ENCODE measurements at places on chromosomes 11 and 22. TPM values are rescaled to one million over a fixed set of nuclear protein-coding genes. Genes with fewer than 3 reads are reported as not detected.

Gene CDON
- 2.6 TPM for total RNA-seq

Gene SPA17
- total RNA-seq: 8.5 TPM

Gene PYGM
- 0.31 TPM for total RNA-seq

Gene ST14
- total RNA-seq: 160 TPM

Gene CYTH4
- 2.9 TPM for total RNA-seq

Gene MMP13
- not detected for total RNA-seq

Gene MFRP
- total RNA-seq: not detected

Gene PRR33
- not detected for total RNA-seq

Gene OR2AT4
- not detected for total RNA-seq

Gene DLAT
- total RNA-seq: 42.3 TPM

Gene CST6
- total RNA-seq: 15.3 TPM

Gene IL10RA
- 2.2 TPM for total RNA-seq

Gene C11orf21
- not detected for total RNA-seq

Gene APOL4
- 0.45 TPM for total RNA-seq

Gene PGA4
- not detected for total RNA-seq

Gene MYO18B
- total RNA-seq: 2.5 TPM

Gene CRYBB3
- total RNA-seq: not detected

Gene ARFIP2
- total RNA-seq: 57.8 TPM

Gene HEPHL1
- total RNA-seq: under 0.01 TPM

Gene FGF4
- total RNA-seq: not detected

Gene MED15
- total RNA-seq: 31.6 TPM

Gene MAPK8IP2
- 1.3 TPM for total RNA-seq

Gene A4GALT
- total RNA-seq: 14.3 TPM

Gene OR52I2
- not detected for total RNA-seq

Gene LUZP2
- total RNA-seq: 0.23 TPM

Gene GGTLC3
- not detected for total RNA-seq

Gene APOBEC3C
- 7.6 TPM for total RNA-seq

Gene MMP8
- total RNA-seq: not detected

Gene BIK
- 15.6 TPM for total RNA-seq

Measured in esophagus squamous epithelium (tissue), 5 donors.